Suppressor macrophage treated with lipopolysaccharide for 1 hour (primary cell): ENCODE measurements at places on chromosomes 2 and 18.
A peak's percentile ranks its signal among the peaks of the same experiment; 100 is the strongest.

DNA sequence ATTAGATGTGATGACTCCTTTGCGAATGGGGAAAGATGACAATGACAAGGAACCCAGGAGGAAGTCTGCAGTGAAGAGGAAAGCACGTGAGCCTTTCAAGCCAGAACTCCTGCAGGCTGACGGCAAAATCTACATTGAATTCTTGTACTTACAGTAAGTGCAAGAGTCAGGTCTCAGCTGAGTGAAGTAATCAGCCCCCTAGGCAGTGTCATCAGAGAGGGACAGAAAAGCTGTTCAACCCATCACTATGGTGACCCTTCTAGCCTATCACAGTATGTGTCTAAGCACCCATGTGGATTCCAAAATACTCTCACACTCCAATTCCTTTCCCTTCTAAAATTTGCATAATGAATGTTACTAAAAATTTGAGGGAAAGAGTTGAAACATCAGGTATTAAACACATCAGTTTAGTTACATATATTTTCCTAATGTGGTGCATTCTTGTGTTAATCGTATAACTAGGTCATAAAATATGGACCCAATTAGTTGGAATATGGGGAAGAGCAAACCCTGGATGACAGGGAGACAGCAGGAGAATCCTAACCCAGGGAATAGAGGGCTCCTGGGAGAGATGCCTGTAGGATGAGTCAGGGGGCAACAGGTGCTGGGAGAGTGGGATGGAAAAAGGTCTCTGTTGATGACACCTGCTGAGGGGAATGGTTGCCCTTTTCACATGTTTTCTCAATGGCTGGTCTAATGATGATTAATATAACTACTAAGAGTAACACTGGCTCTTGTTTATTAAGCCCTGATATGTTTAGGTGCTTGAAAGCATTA lies 39.5 kb downstream of the VWC2L start:
- DNase-seq, result no peak

GRCh38 chr2:38149531-38149930 lies 73.6 kb upstream of the CYP1B1 start:
- DNase-seq, result no peak

- DNase-seq, result no peak
These were observed 151.1 kb upstream of the HNMT start for GRCh38 chr2:137813176-137813575.

GRCh38 chr18:10851824-10852319 lies 297.5 kb downstream of the PIEZO2 start:
- peak; percentile 81 for DNase-seq

DNA sequence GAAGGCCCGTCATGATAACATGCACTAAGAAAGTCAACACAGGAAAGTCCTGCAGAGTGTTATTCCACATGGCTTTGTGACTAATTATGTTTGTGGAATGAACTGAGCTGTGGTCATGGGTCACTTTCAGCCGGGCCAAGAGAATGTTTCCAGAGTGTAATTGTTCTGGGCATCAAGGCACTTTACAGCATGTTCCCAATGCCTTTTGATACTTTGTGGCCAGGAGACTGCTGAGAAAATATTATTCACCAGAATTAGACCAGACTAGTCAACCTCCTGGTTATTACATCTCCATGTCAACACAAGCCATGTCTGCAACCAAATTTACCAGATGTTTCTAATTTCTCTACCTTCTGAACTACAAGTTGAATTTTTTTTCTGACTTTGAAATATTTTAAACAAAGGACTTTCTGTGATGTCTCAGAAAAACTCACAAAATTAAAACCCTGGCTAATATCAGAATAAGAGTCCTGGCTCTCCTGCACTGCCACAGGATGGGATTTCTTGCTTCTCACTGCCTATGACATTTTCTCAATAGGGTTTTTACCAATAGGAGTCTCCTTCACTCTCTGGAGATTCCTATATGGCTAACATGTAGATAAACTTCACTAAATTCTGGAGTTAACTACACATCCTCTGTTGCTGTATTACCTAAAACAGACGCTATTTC lies 90.6 kb upstream of the WDR75 start:
- DNase-seq, result no peak

GRCh38 chr2:30605197-30605596 lies 158.2 kb downstream of the LCLAT1 start:
- DNase-seq, result no peak

DNA sequence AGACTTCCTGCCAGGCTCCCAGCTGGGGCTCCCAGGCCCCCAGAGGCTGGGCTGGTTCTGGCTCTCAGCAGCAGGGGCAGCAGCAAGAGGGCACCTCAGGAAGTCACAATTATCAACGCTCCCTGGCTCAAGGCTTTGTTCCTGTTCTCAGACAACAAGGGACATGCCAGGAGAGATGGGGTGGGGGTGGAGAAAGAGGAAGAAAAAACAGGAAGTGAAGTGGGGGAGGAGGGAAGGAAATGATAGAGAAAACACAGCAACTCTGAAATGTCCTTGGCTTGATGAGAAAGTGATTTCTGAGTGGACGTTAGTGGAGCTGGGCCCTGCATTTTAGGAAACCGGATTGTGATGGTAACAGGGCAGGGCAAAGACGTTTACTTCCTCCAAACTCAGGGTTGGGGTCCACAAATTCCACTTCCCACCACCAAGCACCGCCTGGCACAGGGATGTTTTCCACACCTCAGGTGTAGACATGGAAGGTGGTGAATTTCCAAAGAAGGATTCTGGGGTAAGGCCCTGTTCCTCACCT lies 40.4 kb downstream of the CYRIA start:
- DNase-seq, result peak; percentile 88

- no peak for DNase-seq
These were observed 262.1 kb downstream of the EPHA4 start for GRCh38 chr2:221309892-221310583.

DNA sequence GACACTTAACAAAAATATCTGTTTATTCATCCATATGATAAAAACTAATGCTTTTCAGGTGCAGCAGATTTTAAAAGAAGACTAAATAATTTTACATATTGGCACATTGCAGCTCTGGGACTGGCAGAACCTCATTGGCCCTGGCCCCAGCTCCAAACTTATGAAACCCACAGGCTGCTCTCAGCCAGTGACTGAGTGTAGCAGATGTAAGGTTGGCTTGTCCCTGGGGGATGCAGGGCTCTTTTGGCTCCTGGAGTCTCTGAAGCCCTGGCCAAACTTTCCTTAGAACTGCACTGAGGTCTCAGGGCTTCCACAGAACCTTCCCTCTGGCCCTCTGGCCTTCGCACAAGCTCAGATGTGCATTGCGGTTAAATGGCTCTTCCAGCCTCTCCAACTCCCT lies 725.0 kb upstream of the SOX11 start:
- no peak for DNase-seq

DNA sequence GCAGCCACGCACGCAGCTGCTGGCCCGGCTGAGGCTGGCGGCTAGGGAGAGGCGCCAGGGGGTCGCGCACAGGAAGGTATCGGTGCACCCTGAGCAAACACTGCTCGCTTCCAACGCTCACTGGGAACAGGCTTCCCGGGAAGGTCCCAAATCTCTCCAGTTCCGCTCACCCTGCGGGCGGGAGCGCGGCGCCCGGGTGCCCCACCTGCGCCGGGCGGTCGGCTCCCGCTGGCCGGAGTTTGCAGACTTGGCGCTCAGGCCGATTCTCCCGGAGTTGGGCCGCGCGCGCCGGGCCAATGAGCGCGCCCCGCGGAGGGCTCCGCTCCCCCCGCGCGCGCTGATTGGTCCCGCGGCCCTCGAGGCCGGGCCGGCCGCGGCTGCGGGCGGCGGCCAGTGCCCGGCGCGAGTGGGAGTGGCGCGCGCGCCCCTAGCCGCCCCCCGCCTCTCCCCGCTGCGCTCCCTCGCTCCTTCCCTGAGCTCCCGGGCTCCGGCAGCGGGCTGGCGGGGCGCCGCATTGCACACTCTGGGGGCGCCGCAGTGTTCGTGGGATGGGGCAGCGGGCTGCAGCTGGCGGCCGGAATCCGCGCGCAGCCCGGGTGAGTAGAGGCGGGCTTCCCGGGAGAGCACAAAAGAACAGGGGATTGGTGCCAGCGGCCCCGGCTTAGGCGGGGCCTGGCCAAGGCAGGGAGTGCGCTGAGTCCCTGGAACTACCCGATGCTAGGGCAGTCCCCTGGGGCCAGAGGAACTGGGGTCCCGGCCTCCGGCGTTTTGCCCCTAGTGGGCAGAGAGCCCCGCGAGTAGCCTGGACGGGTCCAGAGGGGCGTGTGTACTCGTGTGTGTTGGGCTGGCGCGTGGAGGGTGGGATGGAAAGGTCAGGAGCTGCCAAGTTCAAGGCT lies at the start of gene LYPD6:
Gene LYPD6, plus strand, starts transcription at position 461 of the 896 bp plus-strand sequence. CDS start 107,122 bp downstream, outside the sequence.
- peak; percentile 61 for DNase-seq

- no peak for DNase-seq
These were observed 33.7 kb downstream of the BOK start for GRCh38 chr2:241592126-241592845.

DNA sequence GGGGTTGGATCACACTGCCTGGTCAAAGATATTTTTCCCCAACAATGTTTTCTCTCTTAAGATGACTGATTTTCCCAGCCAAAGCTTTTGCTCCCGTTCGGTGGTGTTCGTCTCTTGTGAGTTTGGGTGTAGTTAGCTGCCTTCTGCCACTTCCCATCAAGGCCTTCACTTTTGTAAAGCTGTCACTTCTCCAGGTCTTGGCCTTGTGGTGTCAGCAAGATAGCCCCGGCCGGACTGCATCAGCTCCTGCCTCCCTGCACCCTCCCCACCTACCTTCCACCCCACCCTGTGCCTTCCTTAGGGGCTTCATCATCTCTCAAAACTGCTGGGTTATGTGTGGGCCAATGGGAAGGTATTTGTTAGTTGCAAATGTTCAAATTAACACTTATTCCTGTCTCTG lies 228.9 kb downstream of the BCL11A start:
- DNase-seq, result no peak

GRCh38 chr2:196130039-196130825 lies 41.1 kb downstream of the STK17B start:
- DNase-seq, result no peak

DNA sequence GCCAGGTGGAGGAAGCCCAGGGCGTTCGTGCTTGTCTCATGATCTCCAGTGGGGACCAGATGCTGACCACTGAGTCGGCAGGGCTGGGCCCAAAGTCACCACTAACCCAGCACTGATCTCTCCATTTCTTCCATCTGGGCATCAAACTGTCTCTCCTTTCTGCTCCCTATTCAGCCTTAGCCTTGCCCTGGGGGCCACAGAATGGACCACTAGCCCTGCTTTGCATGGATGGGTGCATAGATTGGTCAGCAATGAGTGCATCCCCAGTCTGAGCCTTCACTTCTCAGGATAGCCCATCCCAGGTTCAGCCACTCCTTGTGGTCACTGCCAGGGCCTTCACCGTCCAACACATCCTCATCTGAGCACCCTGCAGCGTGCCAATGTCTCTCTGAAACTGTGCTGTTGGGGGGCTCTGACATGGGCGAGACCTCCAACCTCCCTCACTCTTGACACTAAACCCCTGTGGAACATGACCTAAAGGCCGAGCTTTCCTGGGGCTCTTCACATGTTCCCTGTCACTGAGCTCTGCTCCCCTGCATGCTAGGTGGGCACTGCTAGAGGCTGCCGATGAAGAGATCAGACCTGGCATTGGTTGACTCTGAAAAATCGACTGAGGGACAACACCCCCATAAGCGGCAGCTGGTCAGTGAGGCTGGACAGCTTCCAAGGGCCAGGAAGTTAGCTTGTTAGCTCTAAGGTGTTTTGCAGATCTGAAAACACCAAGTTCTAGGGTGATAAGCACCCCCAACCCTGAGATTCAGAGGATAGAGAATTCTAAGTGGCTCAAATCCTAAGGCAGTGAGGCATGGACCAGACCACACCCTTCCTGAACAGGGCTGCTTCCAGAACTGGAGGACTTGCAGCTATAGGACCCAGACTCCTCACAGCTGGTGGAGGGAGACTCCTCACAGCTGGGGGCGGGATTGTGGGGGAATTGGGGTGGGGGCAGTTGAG lies 61.7 kb downstream of the HS1BP3 start:
- DNase-seq, result no peak
